Activated T-helper 17 cell treated with anti-CD3 and anti-CD28 coated beads, Interleukin-2, amount 50 U/mL, for 72 hours (primary cell): ENCODE measurements at places on chromosomes 16 and 17.
A peak's percentile ranks its signal among the peaks of the same experiment; 100 is the strongest.

DNA sequence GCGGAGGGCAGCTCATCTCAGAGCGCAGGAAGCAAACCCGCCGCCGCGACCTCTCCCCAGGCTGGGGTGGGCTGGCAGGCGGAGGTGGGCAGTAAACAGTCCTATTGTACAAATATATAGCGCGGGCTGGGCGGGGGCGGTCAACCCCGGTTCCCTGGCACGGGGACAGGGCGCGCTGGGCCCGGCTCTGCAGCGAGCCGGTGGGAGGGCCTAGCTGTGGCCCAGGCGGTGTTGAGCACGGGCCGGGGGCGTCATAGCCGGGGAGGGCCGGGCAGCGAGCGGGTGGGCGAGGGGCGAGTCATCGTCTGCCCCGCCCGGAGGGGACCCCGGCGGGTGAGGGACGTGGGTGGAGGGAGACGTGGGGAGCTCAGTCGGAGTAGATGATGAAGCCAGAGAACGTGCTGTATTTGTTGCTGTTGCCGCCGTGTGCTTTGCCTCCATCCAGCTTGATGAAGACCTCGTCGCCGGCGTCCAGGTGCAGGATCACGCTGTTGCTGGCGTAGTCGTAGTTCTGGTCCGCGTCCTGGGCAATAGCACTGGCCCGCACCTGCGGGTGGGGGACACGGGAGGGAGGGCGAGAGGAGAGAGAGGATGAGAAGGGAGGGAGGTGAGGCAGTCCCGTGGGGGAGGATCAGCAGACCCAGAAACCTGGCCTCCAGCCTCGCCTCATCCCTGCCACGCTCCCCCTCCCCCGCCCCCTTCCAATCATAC is 8.1 kb downstream of the C1QL1 start:
- ATAC-seq: peak; percentile 11

- peak; percentile 51 for ATAC-seq
These were observed 16.6 kb downstream of the LDHD start for GRCh38 chr16:75099738-75100602.

DNA sequence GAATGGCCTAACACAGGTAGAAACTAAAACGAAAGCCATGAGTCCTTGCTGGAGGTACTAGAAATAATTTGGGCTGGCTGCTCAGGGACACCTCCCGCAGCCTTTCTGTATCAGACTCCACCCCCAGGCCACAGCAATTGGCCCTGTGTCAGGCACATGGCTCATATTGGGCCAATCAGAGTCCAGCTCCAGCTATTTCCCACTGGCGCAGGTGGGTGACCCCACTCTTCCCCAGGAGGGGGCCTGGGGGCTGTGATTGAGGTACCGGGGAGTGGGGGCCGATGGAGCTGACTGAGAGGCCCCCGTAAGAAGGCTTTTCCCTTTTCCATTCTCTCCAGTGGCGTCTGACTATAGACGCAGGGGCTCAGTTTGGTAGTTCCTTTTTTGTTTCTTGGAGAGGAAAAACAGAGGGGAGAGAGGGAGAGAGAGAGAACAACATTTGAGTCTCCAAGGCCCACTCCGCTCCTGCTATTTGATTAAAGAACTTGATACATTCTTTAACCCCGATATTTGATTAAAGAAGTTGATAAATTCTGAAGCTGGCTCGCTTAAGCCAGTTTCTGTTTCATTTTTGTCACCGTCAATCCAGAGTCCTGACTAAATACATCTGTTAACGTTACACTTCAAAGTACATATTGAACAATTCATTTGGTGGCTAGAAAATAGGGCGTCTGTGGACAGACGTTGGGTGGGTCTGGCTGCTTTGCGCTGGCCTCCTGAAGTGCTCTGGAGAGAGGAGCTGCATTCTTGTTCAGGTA is 26.3 kb downstream of the FOXL1 start:
- peak; percentile 99 for ATAC-seq

- no peak for ATAC-seq
These were observed 5.4 kb downstream of the LHX1 start for GRCh38 chr17:36942631-36943125.

GRCh38 chr17:43467981-43468581 is 15.7 kb upstream of the DHX8 start:
- no peak for ATAC-seq

- ATAC-seq: no peak
These were observed 21.4 kb upstream of the SLC46A1 start for GRCh38 chr17:28427371-28427770.

DNA sequence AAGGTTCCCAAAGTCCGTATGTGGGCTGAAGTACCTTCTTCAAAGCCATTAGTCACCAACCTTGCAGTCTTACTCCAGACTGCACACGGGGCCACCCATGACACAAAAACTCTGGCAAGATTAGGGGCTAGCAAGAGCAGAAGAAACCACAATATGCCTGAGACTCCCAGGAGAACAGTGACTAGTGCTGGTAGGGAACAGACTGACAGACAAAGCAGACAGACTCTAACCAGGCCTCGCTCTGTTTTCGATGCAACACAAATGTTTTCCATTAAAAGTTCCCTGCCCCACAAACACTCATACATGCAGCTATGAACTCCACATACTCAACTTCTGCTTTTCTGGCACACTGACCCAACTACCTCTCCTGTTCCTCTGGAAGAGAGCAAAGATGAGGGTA is 102.2 kb downstream of the HIC1 start:
- no peak for ATAC-seq

- no peak for ATAC-seq
These were observed 15.0 kb downstream of the SMPD3 start for GRCh38 chr16:68433316-68433715.

GRCh38 chr17:80832266-80832676 is 159.4 kb upstream of the CHMP6 start:
- ATAC-seq: no peak

GRCh38 chr16:56115817-56116576 is 75.3 kb upstream of the GNAO1 start:
- ATAC-seq: no peak

GRCh38 chr16:66605979-66606751 is 1.7 kb downstream of the CMTM3 start:
- no peak for ATAC-seq

GRCh38 chr17:36151891-36152638 is 24.4 kb downstream of the TBC1D3B start:
- ATAC-seq: no peak

DNA sequence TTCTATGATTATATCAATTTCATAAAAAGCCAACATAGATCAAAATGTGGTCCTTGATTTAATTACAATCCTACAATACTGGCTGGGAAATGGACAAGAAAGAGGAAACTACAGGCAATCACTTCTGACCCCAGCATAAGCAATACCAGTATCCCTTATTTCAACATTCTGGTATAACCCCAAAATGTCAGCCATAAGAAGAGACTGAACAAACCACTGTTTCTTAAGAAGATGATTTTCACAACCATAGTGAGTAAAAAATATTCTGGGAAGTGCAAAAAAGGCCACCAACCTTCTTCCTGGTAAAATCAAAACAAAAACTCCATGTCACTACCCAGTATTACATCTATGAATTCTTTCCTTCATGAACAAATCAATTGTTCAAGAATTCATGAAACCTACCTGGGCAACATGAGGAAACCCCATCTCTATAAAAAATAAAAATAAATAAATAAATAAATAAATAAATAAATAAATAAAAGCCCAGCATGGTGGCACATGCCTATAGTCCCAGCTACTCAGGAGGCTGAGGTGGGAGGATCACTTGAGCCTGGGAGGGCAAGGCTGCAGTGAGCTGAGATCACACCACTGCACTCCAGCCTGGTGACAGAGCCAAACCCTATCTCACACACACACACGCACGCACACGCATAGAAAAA is 7.5 kb downstream of the N4BP1 start:
- ATAC-seq: peak; percentile 24

GRCh38 chr17:82334622-82335394 is 1.2 kb upstream of the SECTM1 start:
- ATAC-seq: no peak

DNA sequence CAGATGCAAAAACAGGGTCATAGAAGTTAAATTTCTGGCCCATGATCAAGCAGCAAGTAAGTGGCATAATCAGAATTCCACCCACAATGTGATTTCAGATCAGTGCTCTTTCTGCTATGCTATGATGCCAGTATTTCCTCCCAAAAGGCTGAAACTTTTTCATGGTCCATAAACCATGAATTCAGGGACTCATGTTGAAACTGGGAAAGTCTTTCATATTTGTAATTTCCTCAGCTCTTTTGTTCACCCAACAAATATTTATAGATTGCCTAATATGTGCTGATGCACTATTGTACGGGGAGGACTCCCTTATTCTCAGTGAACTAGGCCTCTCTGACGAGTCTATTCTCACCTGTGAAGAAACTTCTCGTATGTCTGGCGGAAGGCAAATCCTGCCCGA is 156.3 kb downstream of the MYO1D start:
- ATAC-seq: no peak

GRCh38 chr16:57485916-57486857 is at the start of gene DOK4:
Gene DOK4, minus strand, starts transcription at chr16:57486493. Its CDS starts 6,986 bp downstream, at chr16:57479507.
- peak; percentile 96 for ATAC-seq
